ENCODE measurements at places on chromosomes 3 and 15.

DNA sequence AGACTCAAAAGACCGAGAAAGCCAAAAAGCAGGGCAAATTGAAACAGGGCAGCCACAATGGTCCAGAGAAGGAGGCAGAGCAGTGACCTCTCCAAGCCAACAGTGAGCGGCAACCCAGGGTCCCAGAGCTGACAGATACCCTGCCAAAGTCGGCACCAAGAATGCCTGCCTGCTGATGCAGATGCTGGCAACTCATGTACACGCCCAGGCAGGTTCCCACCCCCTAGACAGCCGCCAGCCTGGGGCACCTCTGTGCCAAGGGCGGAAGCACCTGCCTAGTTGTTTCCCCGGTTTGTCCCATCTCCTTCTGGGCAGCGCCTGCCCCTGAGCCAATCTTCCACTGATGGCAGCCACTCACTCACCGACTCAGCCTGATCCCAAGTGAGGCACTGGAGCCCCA, 22.1 kb downstream of the KLHL25 start:
- no peak for DNase-seq

- no peak for DNase-seq
Measured at GRCh38 chr3:10619989-10620832, 114.8 kb upstream of the ATP2B2 start.

DNA sequence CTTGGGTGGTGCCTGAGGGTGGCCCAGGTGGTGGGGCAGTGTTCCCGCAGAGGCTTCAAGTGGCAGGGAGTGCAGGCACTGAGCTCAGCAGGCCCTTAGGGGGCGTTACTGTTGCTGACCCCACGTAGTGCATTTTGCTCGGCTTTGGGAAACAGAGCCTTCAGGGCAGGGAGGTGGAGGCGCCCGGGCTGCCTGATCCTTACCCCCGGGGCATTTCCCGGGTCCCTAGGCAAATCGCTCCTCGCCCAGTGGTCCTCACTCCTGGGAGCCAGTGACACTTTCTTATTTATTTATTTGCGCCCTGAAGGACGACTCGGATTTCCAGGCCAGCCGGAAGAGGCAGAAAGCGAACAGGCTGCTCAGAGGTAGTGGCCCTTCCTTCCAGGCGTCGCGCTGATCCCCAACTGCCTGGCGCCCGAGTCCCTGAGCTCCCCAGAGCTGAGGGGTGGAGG, 10.1 kb upstream of the FOXB1 start:
- DNase-seq: no peak

DNA sequence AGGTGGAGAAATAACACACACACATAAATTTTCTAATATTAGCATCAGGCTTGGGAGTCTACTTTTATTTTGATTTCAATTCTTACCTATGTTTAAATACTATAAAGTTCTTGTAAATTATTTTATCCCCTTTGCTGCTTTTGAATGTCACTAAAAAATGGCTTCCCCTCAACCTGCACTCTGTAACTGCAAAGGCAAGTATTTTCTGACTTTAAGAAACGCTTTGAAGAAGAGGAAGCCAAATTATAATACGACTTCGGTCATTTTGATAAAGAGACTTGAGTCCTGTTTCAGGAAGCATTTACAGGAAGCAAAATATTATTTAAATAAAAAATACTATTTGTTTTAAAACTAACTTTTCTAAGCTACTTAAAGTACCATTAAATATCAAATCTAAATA, 627.7 kb upstream of the AGTR1 start:
- DNase-seq: no peak

DNA sequence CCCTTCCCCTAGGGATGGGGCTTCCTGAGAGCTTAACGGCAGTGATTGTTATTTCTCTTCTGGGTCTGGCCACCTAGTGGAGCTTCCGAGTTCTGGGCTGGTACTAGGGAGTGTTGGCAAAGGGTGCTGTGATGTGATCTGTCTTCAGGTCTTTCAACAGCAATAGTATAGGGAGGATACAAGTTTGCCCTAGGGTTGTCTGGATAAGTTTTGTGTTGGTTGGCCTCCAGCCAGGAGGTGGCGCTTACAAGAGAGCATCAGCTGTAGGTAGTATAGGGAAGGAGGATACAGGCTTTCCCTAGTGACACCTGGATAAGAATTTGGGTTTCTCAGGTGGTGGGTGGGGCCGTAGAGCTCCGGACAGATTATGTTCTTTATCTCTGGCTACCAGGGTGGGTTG, 19.2 kb upstream of the CPOX start:
- DNase-seq: no peak

DNA sequence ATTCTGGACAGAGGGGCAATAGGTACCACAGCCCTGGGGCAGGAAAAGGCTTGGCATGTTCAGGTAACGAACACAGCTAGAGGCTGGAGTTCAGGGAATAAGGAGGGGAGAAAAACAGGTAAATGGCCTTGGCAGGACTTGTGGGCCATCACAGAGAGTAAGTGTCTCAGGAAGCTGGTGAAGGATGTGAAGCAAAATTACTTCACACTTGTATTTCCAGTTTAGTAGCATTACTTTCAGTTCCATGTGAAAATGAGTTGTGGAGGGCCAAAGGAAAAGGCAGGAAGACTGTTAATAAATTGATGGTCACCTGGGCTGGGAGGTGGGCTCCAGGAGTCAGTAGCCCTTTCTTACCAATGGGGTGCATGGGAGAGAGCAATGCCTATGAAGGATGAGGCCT, 25.6 kb downstream of the TRIM42 start:
- DNase-seq: no peak

GRCh38 chr3:39724233-39724846, 85.1 kb upstream of the MYRIP start:
- DNase-seq: no peak

GRCh38 chr3:47877290-47877689, 74.4 kb downstream of the DHX30 start:
- DNase-seq: no peak
